Progenitor cell of endocrine pancreas (in vitro differentiated cells): ENCODE measurements at places on chromosomes 7 and 10. TPM values are rescaled to one million over a fixed set of nuclear protein-coding genes. Genes with fewer than 3 reads are reported as not detected.
A peak's percentile ranks its signal among the peaks of the same experiment; 100 is the strongest.

The PDE6C gene
- not detected in 2 replicates for total RNA-seq

The ANXA8 gene
- not detected in 2 replicates for total RNA-seq

The PON1 gene
- 0.91 and 2.3 TPM in 2 replicates for total RNA-seq

The NKX2-3 gene
- total RNA-seq: not detected in 2 replicates

The PCLO gene
- 8.9 and 11.9 TPM in 2 replicates for total RNA-seq

The CLDN12 gene
- 48.9 and 56.6 TPM in 2 replicates for total RNA-seq

The CAMK2B gene
- total RNA-seq: 9.3 and 12.2 TPM in 2 replicates

The RASA4B gene
- total RNA-seq: 8.7 and 10.8 TPM in 2 replicates

The TAS2R38 gene
- not detected in 2 replicates for total RNA-seq

The CPVL gene
- 22.1 and 23.1 TPM in 2 replicates for total RNA-seq

The UNCX gene
- not detected in 2 replicates for total RNA-seq

The NPFFR1 gene
- not detected in 2 replicates for total RNA-seq

- peaks cover 17% of the 10 kb centered on the region for H3K27me3 ChIP-seq
- no peak overlapping the region for H3K4me3 ChIP-seq
- no peak overlapping the region for H3K27ac ChIP-seq
- no peak for DNase-seq
These were observed 233.2 kb downstream of the TCERG1L start for GRCh38 chr10:131078131-131078881.

DNA sequence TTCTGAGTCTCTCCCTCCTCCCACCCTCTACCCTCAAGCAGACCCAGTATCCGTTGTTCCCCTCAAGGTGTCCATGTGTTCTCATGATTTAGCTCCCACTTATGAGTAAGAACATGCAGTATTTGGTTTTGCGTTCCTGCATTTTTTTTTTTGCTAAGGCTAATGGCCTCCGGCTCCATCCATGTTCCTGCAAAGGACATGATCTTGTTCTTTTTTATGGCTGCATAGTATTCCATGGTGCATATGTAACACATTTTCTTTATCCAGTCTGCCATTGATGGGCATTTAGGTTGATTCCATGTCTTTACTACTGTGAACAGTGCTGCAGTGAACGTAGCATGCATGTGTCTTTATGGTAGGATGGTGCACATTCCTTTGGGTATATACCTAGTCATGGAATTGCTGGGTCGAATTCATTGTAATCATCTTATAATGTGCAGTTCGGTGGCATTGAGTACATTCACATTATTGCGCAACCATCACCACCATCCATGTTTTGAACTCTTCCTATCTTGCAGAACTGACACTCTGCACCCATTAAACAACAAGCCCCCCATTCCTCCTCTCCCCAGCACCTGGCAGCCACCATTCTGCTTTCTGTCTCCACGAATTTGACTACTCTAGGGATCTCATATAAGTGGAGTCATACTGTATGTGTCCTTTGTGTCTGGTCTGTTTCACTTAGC lies 125.5 kb downstream of the CAMK1D start:
- no peak overlapping the region for H3K4me3 ChIP-seq
- H3K27ac ChIP-seq: no peak overlapping the region
- no peaks in the 10 kb centered on the region for H3K27me3 ChIP-seq
- DNase-seq: no peak
- H3K36me3 ChIP-seq: no peaks in the 10 kb centered on the region
- H3K4me1 ChIP-seq: peaks cover 10% of the 10 kb centered on the region

GRCh38 chr7:80014511-80014910 lies 120.1 kb upstream of the GNAI1 start:
- no peak overlapping the region for H3K27ac ChIP-seq
- no peak overlapping the region for H3K4me3 ChIP-seq
- H3K27me3 ChIP-seq: no peaks in the 10 kb centered on the region
- peaks cover 3% of the 10 kb centered on the region for H3K36me3 ChIP-seq
- DNase-seq: no peak

- no peak for DNase-seq
- no peaks in the 10 kb centered on the region for H3K27me3 ChIP-seq
- H3K4me1 ChIP-seq: no peaks in the 10 kb centered on the region
- peaks cover 25% of the 10 kb centered on the region for H3K36me3 ChIP-seq
These were observed 21.3 kb downstream of the MSRB2 start for GRCh38 chr10:23116486-23117205.

GRCh38 chr7:33463131-33463530 lies 333.8 kb downstream of the BBS9 start:
- no peaks in the 10 kb centered on the region for H3K4me1 ChIP-seq
- H3K36me3 ChIP-seq: no peaks in the 10 kb centered on the region
- DNase-seq: no peak
- no peaks in the 10 kb centered on the region for H3K27me3 ChIP-seq
- no peak overlapping the region for H3K27ac ChIP-seq

GRCh38 chr7:94655848-94656657 lies at the start of gene SGCE:
Gene SGCE, minus strand, starts transcription at chr7:94656133. Its CDS starts 35 bp downstream, at chr7:94656098.
- H3K36me3 ChIP-seq: no peaks in the 10 kb centered on the region
- H3K4me1 ChIP-seq: peaks cover 10% of the 10 kb centered on the region
- peak; percentile 74 for DNase-seq
- no peaks in the 10 kb centered on the region for H3K27me3 ChIP-seq
- H3K4me3 ChIP-seq: peak within 1 kb of the TSS; percentile 90
- peak within 1 kb of the TSS; percentile 96 for H3K27ac ChIP-seq

DNA sequence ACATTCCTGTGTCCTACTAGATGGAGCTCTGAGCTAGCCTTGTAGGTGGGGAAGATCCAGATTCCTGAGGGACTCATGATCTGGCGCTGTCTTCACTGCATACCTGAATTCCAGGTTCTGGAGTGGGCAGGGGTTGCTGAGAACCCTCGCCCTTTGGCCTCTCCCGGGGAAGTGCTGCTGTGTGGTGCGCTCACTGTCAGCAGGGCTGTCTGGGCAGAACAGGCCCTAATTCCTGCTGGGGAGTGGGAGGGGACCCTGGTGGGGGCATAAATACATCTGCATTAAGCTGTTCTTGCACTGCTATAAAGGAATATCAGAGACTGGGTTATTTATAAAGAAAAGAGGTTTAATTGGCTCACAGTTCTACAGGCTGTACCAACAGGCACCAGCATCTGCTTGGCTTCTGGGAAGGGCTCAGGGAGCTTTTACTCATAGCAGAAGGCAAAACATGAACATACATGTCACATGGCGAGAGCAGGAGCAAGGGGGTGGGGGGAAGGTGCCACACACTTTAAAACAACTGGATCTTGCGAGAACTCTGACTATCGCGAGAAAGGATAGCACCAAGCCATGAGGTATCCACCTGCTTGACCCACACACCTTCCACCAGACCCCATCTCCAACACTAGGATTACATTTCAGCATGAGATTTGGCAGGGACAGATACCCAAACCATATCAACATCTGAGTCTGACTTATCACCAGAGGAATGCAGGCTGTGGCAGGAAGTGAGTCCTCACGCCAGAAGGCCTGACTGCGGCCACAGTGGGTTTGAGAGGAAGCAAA lies 115.0 kb downstream of the ADCY1 start:
- H3K27me3 ChIP-seq: no peaks in the 10 kb centered on the region
- H3K27ac ChIP-seq: peak overlapping the region; percentile 80
- H3K36me3 ChIP-seq: peaks cover 13% of the 10 kb centered on the region
- no peak for DNase-seq
- H3K4me3 ChIP-seq: no peak overlapping the region
- peaks cover 22% of the 10 kb centered on the region for H3K4me1 ChIP-seq

GRCh38 chr7:98418271-98418635 lies 17.4 kb upstream of the BAIAP2L1 start:
- no peaks in the 10 kb centered on the region for H3K27me3 ChIP-seq
- H3K27ac ChIP-seq: no peak overlapping the region
- H3K4me3 ChIP-seq: no peak overlapping the region
- no peak for DNase-seq
- H3K36me3 ChIP-seq: no peaks in the 10 kb centered on the region

GRCh38 chr7:45180084-45180986 lies 22.7 kb downstream of the RAMP3 start:
- no peak for DNase-seq
- H3K36me3 ChIP-seq: no peaks in the 10 kb centered on the region
- H3K4me3 ChIP-seq: no peak overlapping the region
- peaks cover 13% of the 10 kb centered on the region for H3K27me3 ChIP-seq
- H3K4me1 ChIP-seq: no peaks in the 10 kb centered on the region

DNA sequence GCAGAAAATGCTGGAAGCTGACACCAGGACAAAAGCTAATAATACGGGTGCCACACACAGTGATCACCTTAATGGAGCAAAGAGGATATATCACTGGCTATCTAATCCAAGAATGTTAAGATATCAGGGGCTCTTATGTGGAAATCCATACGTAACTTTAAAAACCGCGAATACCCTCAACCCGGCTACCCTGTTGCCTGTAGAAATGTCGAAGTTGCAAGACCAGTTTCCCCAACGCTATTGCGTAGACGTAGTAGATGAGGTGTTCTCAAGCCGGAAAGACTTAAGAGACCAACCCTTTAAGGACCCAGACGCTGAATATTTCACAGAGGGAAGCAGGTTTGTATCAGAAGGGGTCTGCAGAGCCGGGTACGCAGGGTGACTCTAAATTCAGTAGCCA lies 7.9 kb upstream of the CYREN start:
- H3K36me3 ChIP-seq: peaks cover 30% of the 10 kb centered on the region
- no peak overlapping the region for H3K4me3 ChIP-seq
- no peaks in the 10 kb centered on the region for H3K27me3 ChIP-seq
- DNase-seq: no peak
- peaks cover 4% of the 10 kb centered on the region for H3K4me1 ChIP-seq

DNA sequence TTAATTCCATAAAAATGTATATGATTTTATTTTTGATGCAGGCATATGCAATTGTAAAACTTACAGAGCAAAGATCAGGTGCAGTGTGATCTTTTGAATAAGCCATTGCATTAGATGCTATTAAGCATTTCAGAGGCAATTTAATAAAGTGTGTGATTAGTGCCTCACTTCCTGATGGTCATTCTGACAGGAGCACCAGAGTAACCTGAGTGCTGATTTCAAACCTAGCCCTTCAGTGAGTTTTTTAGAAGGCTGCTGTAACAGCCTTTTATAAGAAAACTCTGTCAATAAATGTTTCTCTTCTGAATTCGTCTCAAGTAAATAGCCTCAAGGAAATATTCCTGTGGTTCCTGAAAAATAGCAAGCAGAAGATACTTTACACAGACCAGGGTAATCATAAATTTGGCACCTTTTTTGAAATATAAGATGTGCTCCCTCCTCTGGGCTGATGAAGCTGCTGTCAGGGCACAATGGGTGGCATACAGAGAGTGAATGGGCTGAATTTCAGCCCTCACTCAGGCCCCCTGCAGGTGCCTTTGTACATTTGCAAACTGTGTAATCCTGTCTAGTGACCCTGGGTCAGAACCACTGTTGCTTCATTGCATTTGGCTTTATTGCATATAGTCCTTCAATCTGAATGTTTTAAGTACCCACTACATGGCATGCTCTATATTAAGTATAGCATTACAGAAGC lies 193.7 kb upstream of the CSTF2T start:
- no peaks in the 10 kb centered on the region for H3K4me1 ChIP-seq
- no peak overlapping the region for H3K4me3 ChIP-seq
- H3K27me3 ChIP-seq: no peaks in the 10 kb centered on the region
- H3K36me3 ChIP-seq: no peaks in the 10 kb centered on the region

DNA sequence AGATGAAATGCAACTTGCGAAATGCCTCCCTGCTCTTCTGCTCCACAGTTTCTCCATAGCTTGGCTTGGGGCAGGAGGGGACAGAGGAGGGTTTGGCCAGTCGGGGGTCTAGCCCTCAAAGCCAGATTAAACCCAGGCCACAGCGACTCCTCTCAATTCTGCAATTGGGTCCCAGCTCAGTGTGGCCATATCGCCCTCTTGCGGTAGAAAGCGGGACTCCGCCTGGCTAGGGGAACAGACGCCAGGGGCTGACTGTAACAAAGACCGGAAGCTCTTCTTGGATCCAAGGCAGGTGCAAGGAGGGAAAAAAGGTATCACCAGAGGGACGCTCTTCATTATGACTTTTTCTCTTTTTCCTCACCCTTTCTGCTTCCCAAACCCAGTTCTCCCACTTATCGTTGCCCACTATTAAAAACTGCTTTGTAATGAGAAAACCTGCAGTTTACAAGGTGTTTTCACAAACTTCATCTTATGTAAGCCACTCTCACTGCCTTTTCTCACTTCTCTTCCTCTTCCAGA lies 36.6 kb upstream of the TNPO3 start:
- peaks cover 1% of the 10 kb centered on the region for H3K4me1 ChIP-seq
- peak overlapping the region; percentile 12 for H3K27ac ChIP-seq
- no peak overlapping the region for H3K4me3 ChIP-seq
- peak; percentile 93 for DNase-seq

- H3K27ac ChIP-seq: no peak overlapping the region
- H3K4me1 ChIP-seq: peaks cover 16% of the 10 kb centered on the region
- H3K4me3 ChIP-seq: no peak overlapping the region
- DNase-seq: no peak
These were observed 220.6 kb downstream of the CCDC3 start for GRCh38 chr10:12780634-12781601.

- H3K27me3 ChIP-seq: peaks cover 67% of the 10 kb centered on the region
- H3K36me3 ChIP-seq: no peaks in the 10 kb centered on the region
- peaks cover 46% of the 10 kb centered on the region for H3K4me1 ChIP-seq
- H3K4me3 ChIP-seq: no peak overlapping the region
These were observed 103.0 kb downstream of the AUTS2 start for GRCh38 chr7:69701288-69701687.

- no peaks in the 10 kb centered on the region for H3K4me1 ChIP-seq
- no peak overlapping the region for H3K27ac ChIP-seq
- no peak overlapping the region for H3K4me3 ChIP-seq
- no peak for DNase-seq
- H3K27me3 ChIP-seq: no peaks in the 10 kb centered on the region
These were observed 41.8 kb upstream of the ABCB4 start for GRCh38 chr7:87517136-87517815.

DNA sequence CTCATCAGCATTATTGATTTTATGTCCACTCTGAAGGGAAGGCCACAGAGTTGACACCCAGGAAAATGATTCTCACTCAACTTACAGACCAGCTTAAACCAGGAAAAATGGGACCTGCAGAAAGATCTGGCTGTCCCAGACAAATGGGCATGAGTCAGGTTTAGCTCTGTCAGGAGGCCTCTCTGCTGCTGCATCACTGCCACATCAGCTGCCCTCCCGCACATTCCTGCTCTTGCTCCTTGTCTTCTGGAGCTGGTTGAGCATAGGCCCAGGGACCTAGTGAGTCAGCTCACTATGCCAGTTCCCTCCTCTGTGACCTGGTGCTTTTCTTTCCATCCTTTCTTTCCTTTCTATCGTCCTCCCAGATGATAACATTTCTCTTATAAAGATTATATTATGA lies 18.8 kb upstream of the SMNDC1 start:
- H3K27ac ChIP-seq: no peak overlapping the region
- peaks cover 16% of the 10 kb centered on the region for H3K4me1 ChIP-seq
- no peaks in the 10 kb centered on the region for H3K27me3 ChIP-seq
- H3K36me3 ChIP-seq: peaks cover 4% of the 10 kb centered on the region
- no peak overlapping the region for H3K4me3 ChIP-seq

GRCh38 chr10:480928-481552 lies 208.4 kb downstream of the DIP2C start:
- H3K4me1 ChIP-seq: no peaks in the 10 kb centered on the region
- no peak overlapping the region for H3K4me3 ChIP-seq
- H3K27me3 ChIP-seq: no peaks in the 10 kb centered on the region
